HS-27A (cell line): ENCODE measurements at places on chromosomes 6 and 20.

DNA sequence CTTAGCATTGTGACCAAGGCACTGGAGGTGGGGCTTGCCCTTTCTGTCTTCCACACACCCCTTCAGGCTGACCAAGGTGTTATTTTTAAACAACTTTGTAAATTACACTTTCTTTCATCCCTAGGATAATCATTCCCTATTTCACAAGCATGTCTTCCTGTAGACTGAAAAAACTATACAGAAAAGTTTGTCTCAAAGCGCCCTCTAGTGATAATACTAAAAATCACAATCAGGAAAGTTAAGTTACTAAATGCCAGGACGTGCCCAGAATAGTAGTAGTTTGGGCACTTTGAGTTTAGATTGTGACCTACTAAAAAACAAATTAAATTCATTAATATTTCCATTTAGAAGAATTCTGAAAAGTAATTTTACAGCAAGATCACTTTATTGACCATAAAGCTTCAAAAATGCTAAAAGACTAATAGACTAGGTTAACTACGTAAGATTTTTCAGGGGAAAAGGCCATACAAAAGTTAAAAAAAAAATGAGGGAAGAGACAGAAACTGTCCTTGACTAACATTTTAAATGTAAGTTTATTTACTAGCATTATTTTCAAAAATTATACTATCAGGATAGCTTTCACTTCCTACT is 123.3 kb upstream of the DUSP22 start:
- DNase-seq = no peak

DNA sequence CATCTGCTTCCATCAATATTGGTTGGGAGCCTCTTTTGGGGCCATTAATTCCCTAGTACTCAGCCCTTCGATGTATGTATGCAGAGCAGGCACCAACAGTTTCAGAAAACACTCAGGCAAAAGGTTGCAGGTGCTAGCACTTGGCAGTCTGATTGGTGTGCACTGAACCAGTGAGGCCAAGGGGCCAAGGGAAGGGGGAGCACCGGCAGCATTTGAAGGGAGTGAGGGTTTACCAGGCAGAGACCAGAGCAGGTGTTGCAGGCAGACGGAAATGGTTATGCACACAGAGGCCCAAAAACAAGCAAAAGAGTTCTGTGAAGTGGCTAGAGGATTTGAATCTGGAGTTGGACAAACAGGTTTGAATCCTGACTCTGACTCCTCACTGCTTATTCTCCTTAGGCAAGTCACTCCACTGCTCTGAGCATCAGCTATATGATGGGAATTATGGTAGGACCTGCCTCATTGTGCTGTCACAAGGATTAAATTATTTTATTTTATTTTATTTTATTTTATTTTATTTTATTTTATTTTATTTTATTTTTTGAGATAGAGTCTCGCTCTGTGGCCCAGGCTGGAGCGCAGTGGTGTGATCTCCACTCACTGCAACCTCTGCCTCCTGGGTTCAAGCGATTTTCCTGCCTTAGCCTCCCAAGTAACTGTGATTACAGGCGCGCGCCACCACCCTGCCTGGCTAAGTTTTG is 58.1 kb upstream of the SHLD1 start:
- no peak for DNase-seq

GRCh38 chr6:6736791-6737654 is 148.5 kb downstream of the LY86 start:
- DNase-seq = no peak

GRCh38 chr20:58995461-58996225 is 11.4 kb downstream of the CTSZ start:
- no peak for DNase-seq

GRCh38 chr6:117309069-117309468 is 43.7 kb downstream of the VGLL2 start:
- no peak for DNase-seq

DNA sequence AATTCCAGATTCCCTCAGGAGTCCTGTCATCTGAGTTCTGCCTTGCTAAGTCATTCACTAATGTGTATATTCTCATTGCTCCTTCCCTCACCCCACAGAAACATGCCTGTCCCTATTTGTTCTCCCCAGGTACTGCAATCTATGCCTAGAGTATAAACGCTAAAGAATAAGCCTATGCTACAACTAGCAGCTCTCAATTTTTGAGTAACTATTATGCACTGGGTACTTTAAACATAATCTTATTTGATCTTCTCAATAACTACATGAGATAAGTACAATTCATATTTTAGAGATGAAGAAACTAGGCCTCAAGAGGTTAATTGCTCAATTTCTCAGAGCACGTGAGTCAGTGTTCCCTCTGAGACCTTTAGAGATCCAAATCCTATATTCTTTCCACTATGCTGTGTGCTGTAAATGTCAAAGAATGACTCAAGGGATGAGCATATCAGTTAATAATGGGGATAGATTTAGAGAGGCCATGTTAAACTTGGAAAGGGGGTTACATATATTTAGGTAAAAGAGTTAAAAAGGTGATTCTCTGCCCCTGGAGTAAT is 423.8 kb upstream of the ADGRB3 start:
- no peak for DNase-seq

DNA sequence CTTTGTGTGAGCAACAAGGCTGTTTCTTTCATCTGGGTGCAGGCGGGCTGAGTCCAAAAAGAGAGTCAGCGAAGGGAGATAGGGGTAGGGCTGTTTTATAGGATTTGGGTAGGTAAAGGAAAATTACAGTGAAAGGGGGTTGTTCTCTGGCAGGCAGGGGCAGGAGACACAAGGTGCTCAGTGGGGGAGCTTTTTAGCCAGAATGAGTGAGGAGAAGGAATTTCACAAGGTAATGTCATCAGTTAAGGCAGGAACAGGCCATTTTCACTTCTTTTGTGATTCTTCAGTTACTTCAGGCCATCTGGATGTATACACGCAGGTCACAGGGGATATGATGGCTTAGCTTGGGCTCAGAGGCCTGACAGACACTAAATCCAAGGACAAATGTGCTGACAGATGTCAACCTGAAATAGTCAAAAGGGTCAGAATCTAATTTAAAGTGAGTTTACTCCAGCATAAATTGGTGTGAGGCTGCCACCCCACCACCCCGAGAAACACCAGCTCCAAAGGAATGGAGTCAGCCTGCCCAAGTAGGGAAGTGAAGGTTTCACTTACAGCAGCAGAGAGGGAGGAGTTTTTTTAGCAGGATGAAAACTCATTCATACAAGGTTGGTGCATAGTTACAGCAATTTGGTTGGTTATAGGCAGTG is 560.0 kb upstream of the CDH4 start:
- no peak for DNase-seq

DNA sequence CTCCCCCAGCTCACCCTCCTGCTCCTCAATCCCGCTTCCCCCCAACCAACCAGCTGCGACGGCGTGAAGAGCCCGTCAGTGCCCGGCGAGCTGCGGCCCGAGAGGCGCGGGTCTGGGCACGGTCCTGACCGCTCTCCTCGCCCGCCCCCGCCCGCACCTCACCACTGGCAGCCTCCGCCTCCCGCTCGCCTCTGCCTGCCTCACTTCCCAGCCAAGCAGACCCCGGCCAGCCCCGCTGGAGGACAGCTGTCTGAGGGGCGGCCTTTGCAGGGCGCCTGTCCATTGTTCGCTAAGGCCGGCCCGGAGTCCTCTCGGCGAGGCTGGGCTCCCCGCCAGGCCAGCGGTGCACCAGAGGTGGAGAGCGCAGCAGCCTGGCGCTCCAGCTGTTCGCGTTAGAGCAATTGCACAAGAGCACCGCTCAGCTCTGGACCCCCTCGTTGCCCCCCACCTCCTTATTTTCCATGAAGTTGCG is 1.3 kb downstream of the SOBP start:
- DNase-seq = no peak

- DNase-seq = no peak
These were observed 34.9 kb downstream of the SNX5 start for GRCh38 chr20:17933711-17934110.

DNA sequence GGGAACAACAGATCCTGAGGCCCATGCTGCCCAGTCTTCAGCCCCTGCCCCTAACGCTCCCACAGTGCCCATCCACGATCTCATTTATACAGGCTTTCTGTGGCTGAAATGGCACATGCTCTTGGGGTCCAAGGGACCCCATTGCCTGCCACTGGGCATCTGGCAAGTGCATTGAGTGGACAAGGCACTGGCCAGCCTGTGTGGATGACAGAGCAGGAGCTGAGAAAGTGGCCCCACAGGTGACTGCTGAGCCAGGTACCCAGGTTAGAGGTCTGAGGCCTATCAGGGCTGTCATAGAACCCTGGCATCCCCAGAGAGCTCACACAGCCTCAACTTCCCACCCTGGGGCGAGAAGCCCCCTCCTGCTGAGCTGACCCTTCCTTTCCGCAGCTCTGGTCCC is 86.0 kb upstream of the NXT1 start:
- DNase-seq = no peak

- no peak for DNase-seq
These were observed 93.7 kb downstream of the MAP3K4 start for GRCh38 chr6:161085246-161085645.

DNA sequence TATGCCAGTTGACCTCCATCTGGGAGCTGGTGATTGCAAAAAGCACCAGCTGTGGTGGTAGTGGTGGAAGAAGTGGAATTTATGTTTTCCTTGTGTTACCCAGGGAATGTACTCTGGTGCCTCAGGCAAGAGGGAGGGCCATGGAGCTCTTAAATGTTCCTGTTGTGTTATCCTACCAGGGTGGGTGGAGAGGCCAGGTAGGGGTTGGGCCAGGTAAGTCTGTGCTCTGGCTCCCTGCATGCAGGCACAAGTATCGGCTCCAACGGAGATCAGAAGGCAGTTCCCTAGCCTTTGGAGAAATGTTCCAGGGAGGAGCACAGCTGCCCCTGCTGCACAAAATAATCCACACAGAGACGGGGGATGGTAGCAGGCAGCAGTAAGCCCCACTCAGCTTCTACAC is 419.3 kb upstream of the EYS start:
- no peak for DNase-seq

DNA sequence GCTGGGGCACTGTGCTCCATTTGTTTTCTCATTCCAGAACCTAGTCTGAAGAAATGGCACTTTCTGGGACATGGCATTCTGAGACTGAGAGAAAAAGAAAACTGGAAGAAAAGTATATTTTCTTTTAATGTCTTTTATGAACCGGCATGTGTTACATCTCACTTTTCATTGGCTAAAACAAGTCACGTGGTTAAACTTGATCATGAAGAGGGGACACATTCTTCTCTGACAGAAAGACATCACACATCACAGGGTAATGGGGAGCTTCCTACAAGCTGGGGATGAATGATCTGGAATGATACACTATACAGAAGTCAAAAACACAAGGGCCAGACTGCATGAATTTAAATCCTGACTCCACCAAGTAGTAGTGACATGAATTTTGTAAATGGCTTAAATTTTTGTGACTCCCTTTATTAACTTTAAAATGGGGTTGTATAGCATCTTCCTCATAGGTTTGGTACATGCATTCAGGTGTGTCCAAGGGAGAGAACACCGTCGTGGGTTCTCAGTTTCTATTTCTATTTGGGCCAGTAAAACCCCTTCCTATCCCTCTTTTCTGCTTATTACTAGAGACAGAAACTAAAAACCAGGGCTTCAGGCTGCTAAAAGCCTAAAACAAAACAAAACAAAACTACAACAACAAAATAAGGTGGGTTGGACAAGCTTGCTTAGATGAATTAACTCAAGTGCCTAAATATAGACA is 61.7 kb upstream of the GFRAL start:
- DNase-seq = no peak

DNA sequence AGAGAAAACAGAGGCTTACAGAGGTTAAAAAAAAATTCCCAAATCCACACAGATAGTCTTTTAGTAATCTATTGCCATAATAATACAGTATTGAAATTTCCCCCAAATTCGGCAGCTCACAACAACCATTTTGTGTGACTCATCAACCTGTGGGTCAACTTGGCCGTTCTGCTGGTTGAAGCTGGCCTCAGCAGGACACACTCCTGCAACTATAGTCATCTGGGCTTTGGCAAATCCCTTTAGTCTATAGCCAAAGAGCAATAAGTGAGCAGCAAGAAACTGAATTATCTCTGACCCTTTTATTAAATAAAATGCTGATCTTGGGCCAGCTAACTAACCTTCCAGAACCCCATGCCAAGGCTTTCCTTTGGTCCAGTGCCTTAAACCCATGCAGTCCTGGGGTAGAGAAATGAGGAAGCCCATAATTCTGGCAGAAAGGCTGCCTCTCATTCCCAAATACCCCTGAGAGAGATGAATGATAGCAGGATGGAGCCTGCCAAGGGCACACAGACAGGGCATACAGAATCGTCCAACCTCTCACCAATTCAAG is 17.2 kb upstream of the SNAP25 start:
- no peak for DNase-seq

DNA sequence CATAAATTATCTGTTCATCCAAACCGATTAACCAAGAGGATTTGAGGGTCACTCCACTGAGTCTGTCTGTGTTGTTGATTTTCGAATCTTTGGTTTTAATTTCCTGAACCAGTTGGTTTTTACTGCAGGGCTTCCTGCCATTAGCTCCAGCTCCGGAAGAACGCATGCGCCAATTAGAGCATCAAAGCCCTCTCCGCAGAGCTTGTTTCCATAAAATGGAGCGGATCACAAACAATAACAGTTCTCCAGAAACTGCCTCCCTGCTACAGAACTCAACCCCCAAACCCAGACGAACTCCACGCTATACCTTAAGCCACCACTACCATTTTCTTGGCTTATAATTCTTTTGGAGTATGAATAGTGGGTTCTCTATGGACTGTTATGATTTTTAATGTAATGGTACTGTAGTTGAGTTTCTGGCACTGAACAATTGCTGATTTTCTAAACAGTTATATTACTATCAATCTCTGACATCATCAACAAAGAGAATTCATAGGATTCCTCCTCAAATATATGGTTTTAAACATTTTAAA is 13.8 kb downstream of the TFAP2A start:
- no peak for DNase-seq

GRCh38 chr6:106339334-106340029 is 13.9 kb upstream of the ATG5 start:
- DNase-seq = no peak

- peak; percentile 15 for DNase-seq
These were observed 38.8 kb upstream of the ZFP64 start for GRCh38 chr20:52230409-52230808.

- no peak for DNase-seq
These were observed 224.5 kb downstream of the GMDS start for GRCh38 chr6:2020909-2021308.

DNA sequence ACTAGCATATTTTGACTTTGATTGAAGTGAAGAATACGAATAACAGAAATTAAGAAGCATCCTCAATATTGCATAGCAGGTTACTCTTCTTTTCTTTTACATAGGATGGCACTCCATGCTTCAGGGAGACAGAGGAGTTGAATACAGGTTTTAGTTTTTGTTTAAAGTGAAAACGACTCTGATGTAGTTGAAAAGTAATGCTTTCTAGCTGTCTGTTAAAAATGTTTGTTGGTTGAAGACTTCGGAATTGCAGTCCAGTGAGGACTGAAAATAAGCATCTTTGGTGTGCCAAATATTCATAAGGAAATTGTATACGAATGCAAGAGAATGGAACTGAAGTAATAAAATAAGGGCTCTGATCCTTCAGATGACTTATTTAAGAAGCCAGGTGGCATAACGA is 618 bp upstream of the SLC16A10 start:
- DNase-seq = no peak

- no peak for DNase-seq
These were observed 2.2 kb downstream of the ZNFX1 start for GRCh38 chr20:49275636-49276035.

- DNase-seq = no peak
These were observed 906 bp upstream of the COL12A1 start for GRCh38 chr6:75206576-75207342.

GRCh38 chr6:113352029-113352801 is 504.9 kb upstream of the MARCKS start:
- DNase-seq = peak; percentile 87
